ENCODE measurements at places on chromosomes 11 and 22.
A peak's percentile ranks its signal among the peaks of the same experiment; 100 is the strongest.

- no peak for DNase-seq
Measured at GRCh38 chr11:131837562-131837961, 467.1 kb downstream of the NTM start.

DNA sequence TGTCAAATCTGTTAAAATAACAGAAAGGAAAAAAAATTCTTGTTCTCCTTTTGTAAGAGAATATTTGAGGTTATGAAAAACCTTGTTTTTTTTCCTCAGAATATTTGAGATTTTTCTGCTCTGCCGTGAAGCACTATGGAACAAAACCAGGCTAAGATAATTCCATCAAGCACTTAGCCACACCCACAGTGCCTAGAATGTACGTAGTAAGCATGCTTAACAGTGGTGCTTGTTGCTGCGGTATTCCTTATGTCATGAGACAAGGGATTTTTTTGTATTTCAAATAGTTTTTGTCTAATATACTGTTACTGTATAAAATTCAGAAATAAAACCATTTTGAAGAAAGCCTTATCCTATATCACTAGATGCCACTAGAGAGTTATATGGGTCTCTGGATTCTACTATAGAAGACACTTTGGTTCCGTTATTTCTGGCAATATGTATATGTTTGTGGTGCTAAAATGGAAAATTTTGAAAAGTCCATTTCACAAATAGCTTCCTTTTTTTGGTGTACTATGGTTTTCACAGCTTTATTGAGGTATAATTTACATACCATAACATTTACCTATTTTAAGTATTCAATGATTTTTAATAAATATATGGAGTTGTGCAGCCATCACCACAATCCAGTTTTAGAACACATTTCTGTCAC is 23.7 kb downstream of the PDHX start:
- no peak for DNase-seq

DNA sequence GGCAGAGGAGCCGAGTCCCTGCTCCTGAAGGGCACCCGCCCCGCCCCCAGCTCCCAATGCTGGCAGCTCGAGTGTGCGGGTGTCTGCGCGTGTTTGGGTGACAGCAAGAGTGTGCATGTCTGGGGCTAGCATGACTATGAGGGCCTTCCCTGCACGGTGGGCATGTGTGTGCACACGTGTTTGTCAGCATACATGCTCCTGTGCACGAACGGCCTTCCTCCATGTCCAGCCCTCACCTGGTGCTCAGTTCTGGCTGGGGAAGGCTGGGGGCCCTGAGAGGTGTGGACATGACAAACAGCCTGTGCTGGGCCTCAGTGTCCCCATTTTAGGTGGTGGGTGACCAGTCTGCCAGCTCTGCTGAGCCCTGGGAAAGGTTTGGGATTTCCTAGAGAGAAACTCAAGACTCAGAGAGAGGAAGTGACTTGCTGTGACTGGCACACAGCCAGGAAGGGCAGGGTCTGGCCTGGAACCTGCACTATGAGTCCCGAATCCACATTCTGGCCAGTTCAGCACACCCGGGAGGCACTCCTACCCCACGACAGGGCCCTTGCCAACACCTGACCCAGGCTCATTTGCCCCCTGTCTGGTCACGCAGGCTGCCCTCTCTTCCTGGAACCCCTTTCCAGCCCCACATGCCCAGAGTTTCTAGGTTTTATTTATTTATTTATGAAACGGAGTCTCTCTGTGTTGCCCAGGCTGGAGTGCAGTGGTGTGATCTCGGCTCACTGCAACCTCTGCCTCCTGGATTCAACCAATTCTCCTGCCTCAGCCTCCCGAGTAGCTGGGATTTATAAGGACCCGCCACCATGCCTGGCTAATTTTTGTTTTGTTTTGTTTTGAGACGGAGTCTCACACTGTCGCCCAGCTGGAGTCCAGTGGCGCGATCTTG is 3.3 kb upstream of the SHISA8 start:
- no peak for DNase-seq

GRCh38 chr22:42772647-42773046 is 52.0 kb upstream of the A4GALT start:
- no peak for DNase-seq

- DNase-seq: no peak
Measured at GRCh38 chr11:92916299-92916698, 53.2 kb upstream of the MTNR1B start.

- DNase-seq: no peak
Measured at GRCh38 chr11:26904132-26904531, 89.8 kb upstream of the FIBIN start.

DNA sequence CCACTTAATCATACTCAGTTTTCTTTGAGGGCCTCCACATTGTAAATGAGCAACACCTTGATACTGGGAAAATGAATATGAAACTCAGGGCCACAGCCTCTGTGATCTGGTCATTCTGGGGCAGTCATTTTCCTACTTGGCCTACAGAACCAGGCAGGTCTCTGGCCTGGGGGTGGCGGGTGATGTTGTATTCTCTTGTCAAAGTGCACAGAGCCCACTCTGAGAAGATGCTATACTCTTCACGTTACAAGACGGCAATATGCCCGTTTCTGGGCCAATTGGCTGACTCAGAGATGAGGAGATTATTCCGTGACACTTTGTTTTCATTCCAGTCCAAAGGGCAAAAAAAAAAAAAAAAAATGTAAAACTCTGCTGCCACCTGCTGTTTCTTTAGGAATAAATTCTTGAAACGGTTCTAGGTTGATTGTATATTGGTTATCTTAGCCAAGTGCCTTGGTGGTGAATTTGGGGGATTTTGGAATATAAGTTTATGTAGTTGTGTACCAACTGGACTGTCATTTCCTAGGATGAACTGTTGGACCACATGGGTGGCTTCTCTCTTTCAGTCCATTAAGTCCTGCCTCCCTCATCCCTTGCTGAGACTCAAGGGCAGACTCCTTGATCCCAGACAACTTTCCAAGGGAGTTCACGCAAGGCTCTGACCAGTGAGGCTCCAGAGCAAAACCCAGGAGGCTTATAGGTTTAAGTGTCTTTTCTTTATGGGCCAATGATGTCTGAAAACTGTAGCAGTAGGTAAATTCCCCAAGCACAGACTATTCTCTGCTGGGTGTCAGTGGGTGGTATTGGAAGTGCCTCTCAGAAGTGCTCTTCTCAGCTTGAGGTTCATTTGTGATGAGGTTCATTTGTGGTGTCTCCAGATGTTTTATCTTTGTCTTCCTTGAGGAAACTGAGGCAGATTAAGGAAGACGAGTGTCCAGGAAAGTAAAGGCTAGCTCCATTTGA is 18.2 kb downstream of the ADM start:
- DNase-seq: peak; percentile 67

DNA sequence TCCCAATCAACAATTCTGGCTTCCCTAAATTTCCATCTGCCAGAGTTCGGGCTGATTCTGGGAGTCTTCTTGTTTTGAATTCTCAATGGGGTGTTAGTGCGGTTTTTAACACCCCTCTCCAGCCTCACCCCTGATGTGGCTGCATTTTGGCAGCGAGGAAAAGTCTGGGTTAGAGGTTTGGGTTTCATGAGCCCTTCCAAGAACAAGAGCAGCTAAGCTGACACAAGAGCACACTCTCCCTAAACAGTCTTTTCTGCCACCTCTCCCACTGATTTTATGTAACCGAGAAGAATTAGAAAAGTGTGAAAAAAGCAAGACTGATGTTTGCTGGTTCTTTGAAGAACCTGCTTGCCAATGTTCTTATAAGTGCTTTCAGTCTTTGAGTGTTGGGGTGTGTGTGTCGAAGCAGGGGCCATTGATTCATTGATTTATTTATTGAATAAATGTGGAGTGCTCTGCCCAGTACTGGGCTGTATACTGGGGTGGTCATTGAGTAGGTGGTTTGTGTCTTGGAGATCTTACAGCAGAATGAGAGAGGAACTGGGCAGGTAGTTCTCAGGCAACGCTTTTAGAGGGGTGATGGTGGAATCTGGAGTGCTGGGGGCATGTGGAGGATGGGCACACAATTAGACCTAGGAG is 101.5 kb downstream of the TRAF6 start:
- no peak for DNase-seq

DNA sequence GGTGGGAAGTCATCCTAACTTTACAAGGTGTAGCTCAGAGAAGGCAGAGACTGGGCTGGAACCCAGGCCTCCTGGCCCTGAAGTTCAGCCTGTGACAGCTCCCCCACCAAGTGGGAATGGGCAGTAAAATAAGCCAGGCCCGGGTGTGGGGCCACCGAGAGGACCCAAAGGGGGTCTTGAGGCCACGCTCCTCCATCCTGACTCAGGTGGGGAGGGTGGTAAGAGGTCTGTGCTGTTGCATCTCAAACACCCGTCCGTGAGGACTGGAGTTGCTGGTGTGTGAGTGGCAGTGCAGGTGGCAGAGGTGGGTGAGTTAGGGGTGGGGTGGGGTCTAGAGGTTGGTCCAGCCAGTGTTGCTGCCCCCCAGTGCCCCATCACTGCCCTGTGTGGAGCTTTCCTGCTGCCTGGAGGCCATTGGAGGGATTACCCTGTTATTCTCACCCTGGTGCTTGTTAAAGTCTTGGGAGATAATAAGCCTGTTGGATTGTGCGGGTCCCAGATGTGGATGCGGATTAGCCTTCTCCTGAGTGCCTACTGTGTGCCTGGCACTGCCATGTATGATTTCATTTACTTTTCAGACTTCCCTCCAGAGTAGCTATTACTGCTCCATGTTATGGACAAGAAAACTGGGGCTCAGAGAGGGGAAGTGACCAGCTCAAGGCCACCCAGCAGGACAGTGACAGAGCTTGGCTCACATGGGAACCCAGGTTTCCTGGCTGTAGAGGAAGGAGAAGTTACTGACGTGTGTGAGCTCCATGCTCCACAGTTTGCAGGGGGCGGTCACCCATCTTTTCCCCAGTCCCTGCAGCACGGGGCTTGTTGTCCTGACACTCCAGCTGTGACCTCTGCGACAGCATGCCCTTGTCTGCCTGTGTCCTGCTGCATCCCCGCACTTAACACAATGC is 12.9 kb downstream of the SERPINH1 start:
- no peak for DNase-seq

DNA sequence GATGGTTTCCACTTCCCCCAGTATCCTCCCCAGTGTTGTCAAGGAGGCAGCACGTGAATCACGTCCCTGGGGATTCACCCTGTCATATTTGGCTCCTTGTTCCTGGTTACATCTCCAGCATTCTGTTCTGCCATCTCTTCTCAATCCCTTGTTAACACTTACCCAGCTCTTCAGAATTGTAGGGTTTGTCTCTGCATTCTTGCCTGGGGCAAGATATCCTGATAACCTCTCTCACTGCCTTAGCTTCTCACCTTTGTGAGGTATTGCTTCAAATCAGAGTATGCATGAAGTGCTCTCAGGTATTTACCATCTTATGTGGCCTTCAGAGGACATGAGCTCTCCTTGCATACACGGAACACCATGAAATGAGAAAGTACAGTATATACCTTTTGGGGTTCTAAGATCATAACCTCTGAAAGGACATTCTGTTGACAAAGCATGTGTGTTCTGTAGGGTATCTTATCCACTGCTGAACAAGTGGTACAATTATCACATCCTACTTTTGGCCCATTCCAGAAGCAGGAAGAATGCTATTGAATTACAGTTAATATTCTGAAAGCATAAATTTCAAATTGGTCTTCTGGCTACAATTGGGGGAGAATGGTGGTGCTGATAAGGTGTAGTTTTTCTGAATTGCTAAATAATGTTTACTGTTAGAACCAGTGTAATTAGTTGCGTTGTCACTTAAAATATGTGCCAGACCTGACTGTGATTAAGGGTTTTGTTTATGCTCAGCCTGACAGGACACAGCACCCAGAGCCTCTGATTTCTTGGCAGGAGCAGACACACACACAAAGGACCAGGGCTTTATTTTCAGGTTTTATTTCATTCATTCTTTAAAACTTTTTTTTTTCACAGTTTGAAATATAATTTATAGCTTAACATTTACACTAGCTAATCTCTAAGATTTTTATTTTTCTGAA is 32.7 kb downstream of the VSTM5 start:
- no peak for DNase-seq

GRCh38 chr22:28229566-28230485 is 310.8 kb upstream of the PITPNB start:
- no peak for DNase-seq

- DNase-seq: no peak
Measured at GRCh38 chr11:79266396-79266795, 174.4 kb downstream of the TENM4 start.

DNA sequence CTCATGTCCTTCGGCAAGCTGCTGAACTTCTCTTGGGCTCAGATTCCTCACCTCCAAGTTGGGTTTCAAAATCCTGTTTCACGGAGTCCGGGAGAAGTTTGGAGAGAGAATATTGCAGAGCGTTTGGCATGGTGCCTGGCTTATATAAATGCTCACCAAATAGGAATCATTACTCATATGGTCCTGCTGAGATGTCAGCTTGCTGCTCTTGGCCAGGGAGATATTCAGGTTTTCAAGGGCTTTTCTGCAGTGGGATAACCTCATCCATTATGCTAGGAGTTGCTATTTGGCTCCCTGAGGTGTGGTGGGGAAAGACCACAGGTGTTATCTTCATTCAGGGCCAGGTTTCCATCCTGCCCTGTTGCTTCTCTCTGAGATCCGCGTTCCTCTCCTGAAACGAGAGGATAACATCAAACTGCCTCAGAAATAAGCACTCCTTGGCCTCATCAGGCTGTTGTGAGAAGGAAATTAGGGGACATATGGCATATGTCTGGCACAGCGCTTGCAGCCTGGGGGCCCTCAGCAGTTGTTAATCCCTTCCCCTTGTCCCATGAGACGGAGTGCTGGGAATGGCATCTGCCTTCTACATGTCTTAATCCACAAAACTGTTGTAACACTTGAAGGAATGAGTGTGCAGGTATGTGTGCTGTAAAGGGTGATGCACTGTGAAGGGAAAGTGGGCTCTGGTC is 29.9 kb upstream of the ACER3 start:
- no peak for DNase-seq

- DNase-seq: no peak
Measured at GRCh38 chr11:32566517-32566916, 17.1 kb upstream of the EIF3M start.

GRCh38 chr11:76119779-76120178 is 86.5 kb downstream of the WNT11 start:
- DNase-seq: no peak

DNA sequence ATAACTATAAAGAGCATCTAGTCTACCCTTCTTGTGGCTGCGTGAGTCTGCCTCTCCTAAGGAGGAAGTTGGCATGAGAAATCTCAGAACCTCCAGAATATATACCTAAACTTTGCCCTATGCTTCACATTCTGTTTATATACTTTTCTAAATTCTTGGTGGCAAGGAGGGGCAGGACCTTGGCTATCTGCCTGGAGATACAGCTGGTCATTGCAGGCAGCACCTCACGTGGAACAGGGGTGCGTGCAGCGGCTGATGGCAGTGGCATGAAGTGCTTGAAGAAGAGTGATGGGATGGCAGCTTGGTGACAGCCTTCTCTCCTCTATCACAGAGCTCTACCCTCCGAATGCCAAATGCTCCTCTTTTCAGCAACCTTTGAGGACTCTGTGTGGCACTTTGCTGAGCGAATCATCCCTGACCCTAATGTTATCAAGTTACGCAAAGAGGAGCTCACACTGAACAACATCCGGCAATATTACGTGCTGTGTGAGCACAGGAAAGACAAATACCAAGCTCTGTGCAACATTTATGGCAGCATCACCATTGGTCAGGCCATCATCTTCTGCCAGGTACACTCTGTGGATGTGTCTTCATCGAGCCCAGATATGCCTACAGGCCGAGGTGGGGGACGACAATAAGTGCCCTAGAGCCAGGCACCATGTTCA is 12.5 kb downstream of the DDX25 start:
- no peak for DNase-seq
